Sciatic nerve (tissue), 2 donors: ENCODE measurements at places on chromosomes 6 and 20. TPM values are rescaled to one million over a fixed set of nuclear protein-coding genes. Genes with fewer than 3 reads are reported as not detected.

The NMBR gene
- total RNA-seq: 0.45 TPM

The RSPO4 gene
- total RNA-seq: 0.94 TPM

The SIM1 gene
- total RNA-seq: 0.04 TPM

The KCNK5 gene
- 15.6 TPM for total RNA-seq

The PPP1R18 gene
- total RNA-seq: 93.0 TPM

The VNN1 gene
- 1.2 TPM for total RNA-seq

The TRERF1 gene
- 7.0 TPM for total RNA-seq

GRCh38 chr6:158764926-158765325, 54.2 kb downstream of the EZR start:
- no peak for DNase-seq

DNA sequence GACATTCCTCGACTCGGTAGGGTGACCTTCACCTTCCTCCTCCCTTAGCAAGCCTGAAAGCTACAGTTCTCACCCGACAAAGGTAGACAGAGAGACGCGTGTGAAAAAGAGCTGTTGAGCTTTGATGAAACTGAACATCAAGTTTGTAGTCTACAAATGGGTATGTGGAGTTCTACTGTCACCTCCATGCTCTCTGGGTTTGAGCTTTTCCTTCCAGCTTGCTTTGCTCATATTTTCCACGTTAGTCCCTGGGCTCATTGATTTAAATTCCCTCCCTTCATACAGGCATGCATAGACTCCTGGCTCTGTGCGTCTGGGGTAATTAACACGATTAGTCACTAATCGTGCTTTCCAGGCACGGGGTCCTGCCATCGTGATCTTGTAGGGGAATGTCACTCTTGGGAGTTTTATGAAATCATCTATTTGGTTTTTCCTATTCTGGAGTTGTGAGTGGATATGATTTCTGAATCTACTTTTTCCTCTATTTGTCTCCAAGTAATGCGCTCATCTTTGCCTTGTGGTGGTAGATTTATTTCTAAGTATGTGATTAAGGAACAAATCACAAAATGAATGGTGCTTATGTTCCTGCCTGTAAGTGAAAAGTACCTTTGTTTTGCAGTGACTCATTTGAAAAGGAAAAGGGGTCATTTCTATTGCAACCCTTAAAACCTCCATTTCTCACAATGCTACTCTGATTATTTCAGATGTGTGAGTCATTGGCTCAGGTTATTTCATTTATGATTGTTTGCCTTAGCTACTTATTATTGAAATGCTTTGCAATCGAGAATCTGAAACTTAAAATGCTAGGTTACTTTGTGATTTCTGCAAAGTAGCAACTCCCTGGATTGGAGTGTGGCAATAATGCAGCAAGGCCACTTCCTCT, 154.6 kb downstream of the ZDHHC14 start:
- DNase-seq: no peak

- DNase-seq: no peak
These were observed 70.5 kb upstream of the FAM184A start for GRCh38 chr6:119148825-119149525.

DNA sequence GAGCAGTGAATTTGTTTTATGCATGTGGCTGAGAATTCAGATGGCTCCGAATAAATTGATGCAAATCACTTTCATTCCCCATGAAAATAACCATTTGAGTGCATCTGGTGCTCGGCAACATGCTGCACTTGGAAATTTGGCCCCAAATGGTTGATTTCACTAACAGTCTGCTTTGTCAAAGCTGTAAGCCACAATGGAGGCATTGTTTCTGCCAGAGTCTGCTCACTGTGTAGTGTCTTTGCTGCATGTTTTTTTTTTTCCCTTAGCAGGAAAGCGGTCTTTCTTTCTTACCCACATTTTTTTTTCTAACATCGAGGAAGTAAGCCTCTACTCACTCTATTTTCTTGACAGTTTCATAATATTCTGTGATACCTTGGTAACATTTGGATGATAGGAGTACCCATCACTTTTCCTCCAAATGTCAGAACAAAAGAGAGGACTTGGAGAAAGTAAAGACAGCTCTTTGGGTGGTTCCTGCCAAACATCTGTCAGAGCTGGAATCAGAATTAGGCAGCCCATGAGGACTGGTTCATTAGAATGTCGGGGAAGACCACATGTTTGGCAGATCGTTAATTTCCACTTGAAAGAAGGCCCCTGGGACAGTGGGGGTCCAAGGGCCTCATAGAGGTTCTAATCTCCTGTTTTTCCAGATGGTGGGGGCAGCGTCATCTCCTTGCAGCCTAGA, 149.5 kb downstream of the DOK5 start:
- no peak for DNase-seq

- no peak for DNase-seq
These were observed 33.1 kb upstream of the UBR2 start for GRCh38 chr6:42530751-42531150.

DNA sequence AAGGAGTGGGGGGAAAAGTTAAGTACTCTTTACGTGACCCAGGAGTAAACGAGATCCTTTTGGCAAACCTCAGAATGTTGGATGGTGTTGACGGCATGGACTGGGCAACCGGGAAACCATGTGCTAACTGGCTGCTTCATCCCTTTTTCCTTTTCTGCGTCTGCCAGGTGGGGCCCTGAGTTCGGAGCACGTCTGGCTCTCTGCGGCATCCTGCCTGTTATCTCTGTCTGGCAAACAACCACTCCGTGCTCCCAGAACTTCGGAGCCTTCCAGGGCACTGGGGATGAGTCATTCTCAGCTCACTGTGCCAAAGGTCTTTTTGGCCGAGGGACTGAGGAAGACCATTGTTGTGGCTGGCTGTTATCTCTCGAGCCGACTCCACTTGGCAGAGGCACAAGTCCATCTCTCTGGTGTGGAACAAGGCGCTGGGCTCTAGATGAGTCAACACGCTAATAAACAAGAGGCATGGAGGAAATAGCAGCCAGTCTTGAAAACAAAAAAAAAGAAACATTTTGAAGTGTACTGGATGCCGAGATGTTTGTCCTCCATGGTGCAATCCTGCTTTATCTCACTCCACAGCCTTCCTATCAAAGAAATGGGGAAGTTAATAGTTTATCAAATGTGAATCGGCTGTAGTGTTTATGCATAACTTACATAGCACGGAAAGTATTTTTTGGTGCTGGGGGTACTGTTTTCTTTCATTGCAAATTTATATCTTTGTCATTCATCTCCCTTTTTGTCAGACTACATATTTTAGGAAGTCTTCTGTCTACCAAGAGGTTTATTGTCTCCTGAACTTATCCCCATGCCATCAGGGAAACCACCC, 64.6 kb upstream of the TXNDC5 start:
- DNase-seq: no peak

- DNase-seq: no peak
These were observed 14.0 kb downstream of the STK38 start for GRCh38 chr6:36533321-36533720.

DNA sequence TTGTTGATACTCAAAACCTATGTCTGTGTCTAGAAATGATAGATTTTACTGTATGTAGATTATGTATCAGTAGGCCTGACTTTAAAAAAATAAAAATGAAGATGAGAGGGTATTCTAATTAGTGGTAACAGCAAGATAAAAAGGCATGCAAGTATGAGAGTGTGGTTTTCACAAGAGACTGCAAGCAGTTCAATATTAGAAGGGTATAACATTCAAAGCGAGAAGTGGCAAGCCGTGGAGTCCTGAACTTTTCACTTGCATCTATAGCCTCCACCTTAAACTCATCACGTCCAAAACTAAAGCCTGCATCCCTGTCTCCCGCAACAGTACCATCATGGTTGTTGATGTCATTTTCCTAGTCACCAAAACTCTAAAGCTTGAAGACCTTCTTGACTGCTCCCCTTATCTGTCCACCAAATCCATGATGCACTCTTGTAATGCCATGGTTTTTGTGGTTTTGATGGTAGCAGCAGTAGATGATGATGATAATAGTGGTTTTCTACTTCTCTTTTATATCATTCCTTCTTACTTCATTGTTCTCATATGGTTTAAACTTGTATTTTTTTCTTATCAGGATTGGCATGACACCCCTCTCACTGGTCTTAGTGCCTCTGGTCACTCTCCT, 9.2 kb upstream of the CGA start:
- no peak for DNase-seq

DNA sequence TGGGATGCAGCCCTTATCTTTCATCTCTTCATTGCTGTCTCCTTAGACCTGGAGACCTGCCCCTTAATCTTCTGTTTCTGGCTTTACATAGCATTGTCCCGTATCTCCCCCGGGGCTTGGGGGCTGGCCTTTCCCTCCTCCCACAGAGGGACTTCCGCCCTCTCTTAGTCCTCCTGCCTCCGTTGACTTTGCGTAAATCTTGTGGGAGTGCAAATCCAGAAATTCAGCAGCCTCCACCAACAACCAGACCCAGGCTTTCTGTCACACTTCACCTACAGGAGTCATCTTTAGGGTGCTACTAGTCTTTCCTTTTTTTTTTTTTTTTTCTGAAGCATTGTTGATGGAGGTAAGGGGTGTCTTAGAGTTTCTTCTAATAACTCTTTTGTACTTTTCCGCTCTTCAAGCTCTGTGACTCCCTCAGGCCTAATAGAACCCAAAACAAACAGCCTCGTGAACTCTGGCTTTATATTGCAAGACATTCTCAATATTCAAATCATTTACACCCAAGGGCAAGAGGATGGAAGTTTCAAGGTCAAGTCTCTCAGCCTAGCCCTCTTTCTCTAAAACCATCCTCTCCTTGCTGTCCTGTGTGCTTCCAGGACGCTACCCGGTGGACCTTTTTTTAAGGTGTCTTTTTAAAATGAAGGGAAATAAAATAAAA, 66.2 kb downstream of the RREB1 start:
- DNase-seq: no peak

DNA sequence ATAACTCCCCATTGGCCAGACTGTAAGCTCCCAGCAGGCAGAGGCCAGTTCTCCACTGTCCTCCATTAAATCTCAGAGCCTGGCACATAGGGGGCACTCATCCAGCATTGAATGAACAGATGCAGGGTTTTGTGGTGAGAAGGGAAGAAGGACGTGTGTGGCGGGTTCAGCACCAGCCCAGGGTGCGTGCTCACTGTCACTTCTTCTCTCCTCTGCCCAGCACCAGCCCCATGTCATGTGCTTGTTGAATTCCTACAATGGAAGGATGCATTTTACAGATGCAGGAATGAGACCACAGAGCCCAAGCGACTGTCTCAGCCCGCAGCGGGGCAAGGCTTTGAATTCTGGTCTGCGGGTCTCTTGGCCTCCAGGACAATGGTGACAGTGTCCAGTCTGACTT, 149.9 kb downstream of the CEBPB start:
- no peak for DNase-seq

DNA sequence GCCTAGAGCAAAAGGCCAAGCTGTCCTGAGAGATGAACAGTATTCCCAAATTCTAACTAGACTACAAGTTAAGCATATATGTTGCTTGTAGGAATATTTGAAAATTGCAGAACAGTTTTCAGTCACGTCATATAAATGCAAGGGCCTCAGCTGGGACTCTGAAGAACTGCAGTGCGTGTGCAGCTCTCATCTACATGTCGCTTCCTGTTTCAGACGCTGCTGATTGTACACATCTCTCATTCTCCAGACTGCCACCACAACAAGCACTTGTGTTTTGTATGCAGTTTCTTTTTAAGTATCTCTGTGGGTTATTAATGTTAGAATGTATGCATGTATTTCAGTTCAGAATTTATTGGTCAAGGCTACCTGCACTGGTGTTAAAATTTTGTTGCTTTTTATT, 119.7 kb downstream of the MAP3K4 start:
- no peak for DNase-seq

DNA sequence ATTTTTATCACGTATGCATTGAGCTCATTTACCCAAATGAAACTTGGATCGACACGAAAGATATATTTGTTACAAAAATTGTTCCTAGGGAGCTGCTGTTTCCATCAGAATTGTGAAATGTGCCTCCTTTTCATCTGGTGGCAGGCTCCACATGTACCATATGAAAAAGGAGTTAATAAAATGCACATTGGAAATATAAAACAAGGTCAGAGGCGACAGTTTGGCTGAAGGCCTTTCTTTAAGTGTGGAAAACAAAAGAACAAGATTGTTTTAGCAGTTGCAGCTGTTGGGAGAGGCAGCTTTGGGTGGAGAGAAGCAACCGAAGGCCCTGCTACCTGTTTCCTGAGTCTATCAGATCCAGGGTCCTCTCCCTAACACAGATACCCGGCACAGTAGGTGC, 334.5 kb upstream of the NT5E start:
- no peak for DNase-seq

GRCh38 chr6:156691018-156691417, 86.2 kb upstream of the ARID1B start:
- DNase-seq: no peak

GRCh38 chr6:163406366-163406765, 8.2 kb upstream of the QKI start:
- DNase-seq: no peak

DNA sequence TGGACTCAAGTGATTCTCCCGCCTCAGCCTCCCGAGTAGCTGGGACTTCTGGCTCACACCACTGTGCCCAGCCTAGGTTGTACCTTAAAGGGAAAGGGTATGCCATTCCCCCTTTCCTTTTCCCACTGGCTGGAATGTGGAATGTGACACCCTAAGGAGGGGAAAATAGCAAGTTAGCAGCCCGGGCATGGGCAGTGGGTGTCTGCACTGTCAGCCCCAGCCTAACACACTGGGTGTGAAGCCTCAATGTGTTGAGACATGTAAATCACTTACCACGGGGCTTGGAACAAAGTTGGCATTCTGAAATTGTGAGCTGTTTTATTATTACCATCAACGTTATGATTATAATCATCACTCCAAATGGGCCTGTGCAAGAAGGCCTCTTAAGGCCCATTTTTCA, 80.8 kb upstream of the PTPN1 start:
- DNase-seq: no peak

DNA sequence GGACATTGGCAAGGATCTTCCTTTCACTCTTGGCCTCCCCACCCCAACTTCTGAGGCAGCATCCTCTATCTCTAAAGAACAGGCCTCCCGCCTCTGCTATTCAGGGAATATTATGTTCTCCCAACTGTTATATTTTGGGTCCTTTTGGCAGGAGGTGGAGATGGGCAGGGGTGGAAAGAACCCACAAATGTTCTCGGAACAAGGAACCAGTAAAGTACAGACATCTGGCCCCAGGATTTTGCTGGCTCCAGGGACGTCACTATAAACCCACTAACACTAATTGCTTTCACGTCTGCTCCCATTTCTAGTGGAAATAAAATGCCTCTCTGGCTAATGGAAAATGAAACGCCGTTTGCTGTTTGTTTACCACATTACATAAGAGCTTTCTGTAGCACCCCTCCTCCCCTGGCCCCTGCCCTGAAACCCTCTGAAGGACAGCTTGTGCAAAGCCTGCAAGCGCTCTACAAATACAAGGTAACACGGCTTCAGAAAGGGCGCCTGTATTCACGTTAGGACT, 77.7 kb upstream of the TBC1D7 start:
- DNase-seq: no peak

DNA sequence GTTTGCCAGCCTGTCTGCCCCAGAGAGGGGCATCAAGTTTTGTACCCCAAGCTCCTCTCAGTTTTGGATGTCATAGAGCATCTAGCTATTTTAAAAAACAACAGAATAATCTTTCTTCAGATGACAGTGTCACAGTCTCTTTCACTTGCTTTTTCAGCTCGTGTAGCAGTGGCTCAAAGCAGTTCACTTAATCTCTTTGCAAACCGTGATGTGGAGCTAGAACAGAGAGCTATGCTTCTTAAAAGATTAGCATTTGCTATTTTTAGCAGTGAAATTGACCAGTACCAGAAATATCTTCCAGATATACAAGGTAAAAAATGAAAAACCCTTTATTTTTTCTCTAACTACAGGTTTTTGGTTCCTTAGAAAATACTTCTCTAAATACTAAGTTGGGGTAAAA, 37.3 kb downstream of the PGM3 start:
- no peak for DNase-seq
